ENCODE measurements at places on chromosomes 5 and 9. TPM values are rescaled to one million over a fixed set of nuclear protein-coding genes. Genes with fewer than 3 reads are reported as not detected.

Gene CDH6
- total RNA-seq, result not detected

Gene CCNH
- total RNA-seq, result 436 TPM

Gene PCDHA4
- total RNA-seq, result not detected

Gene IFNA13
- total RNA-seq, result not detected

Gene MARCHF11
- not detected for total RNA-seq

Gene SAP30L
- 36.2 TPM for total RNA-seq

Gene ARHGEF39
- total RNA-seq, result 0.10 TPM

Gene UIMC1
- total RNA-seq, result 73.8 TPM

Gene HINT2
- total RNA-seq, result 10.7 TPM

Gene CTXN3
- not detected for total RNA-seq

Gene WDR31
- total RNA-seq, result 0.21 TPM

Gene INSL6
- total RNA-seq, result not detected

Gene DAPK1
- 21.8 TPM for total RNA-seq

Gene ADAMTS6
- 4.9 TPM for total RNA-seq

Gene FAM200C
- total RNA-seq, result 0.10 TPM

Gene RGS7BP
- total RNA-seq, result not detected

Gene MPDZ
- 1.3 TPM for total RNA-seq

Gene CDH9
- 0.10 TPM for total RNA-seq

Gene KLHL3
- total RNA-seq, result 9.3 TPM

Gene ZFP2
- 0.73 TPM for total RNA-seq

Gene MLANA
- 0.10 TPM for total RNA-seq

Gene SLC46A2
- total RNA-seq, result 0.94 TPM

Gene ZNF474
- 0.10 TPM for total RNA-seq

Gene PTPRD
- 0.52 TPM for total RNA-seq

Gene CXCL14
- not detected for total RNA-seq

Gene FIBCD1
- total RNA-seq, result not detected

Gene CERCAM
- 1.8 TPM for total RNA-seq

Gene ANKRD18A
- 2.0 TPM for total RNA-seq

Gene ANKRD33B
- total RNA-seq, result 2.7 TPM

Gene SSBP2
- 35.9 TPM for total RNA-seq

Gene ABO
- 4.5 TPM for total RNA-seq

Gene HMMR
- total RNA-seq, result 0.84 TPM

Gene C8G
- not detected for total RNA-seq

Gene GABRA1
- not detected for total RNA-seq

Gene ARID3C
- not detected for total RNA-seq

Gene BTNL8
- total RNA-seq, result not detected

Gene LRRTM2
- 0.10 TPM for total RNA-seq

Gene EFNA5
- total RNA-seq, result 0.84 TPM

Gene NRG2
- 0.10 TPM for total RNA-seq

Gene TMEM252
- not detected for total RNA-seq
